Spinal cord (tissue), 10 donors: ENCODE measurements at places on chromosomes 1 and 21. TPM values are rescaled to one million over a fixed set of nuclear protein-coding genes. Genes with fewer than 3 reads are reported as not detected.

The CSMD2 gene
- 16.0 TPM for total RNA-seq

DNA sequence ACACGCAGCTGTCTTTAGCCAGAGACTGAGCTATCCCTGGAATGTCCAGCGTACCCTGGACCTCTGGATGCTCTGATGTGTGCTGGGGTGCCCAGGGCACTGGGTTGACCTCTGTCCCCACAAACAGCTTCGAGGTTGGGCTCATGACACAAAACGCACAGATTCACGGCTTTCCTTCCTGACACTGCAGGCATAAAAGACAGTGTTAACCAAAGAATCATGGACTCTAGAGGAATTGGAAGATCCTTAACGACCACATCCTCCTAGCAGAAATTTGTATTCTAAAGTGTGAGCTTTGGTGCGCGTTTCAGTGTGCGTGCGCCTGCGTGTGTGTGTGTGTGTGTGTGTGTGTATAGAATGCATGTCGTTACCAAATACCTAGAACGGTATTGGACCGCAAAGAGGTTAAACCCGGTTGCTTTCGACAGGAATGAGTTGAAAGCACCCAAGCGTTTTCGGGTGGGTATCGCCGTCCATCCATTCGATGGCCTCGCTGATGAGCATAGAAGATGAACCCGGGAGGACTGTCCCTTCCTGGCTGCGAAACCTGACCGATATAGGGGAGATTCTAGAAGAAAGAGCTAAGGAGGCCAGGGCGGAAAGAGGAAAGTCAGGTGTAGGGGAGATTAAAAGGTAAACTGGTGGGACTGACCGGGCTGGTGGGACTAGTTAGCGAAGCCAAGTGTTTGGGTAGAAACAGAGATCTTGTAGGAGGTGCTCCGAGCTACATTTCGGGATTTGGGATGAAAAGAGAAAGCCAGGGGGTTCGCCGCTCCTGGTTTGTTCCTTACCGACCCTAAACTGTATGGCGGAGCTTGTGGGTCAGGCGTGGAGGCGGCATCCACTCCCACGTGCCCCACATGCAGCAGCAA is 6.8 kb upstream of the LHX9 start:
- peaks cover 100% of the 10 kb centered on the region for H3K27me3 ChIP-seq
- no peak overlapping the region for H3K4me3 ChIP-seq
- no peak for DNase-seq
- no peak overlapping the region for H3K27ac ChIP-seq
- H3K36me3 ChIP-seq: no peaks in the 10 kb centered on the region

DNA sequence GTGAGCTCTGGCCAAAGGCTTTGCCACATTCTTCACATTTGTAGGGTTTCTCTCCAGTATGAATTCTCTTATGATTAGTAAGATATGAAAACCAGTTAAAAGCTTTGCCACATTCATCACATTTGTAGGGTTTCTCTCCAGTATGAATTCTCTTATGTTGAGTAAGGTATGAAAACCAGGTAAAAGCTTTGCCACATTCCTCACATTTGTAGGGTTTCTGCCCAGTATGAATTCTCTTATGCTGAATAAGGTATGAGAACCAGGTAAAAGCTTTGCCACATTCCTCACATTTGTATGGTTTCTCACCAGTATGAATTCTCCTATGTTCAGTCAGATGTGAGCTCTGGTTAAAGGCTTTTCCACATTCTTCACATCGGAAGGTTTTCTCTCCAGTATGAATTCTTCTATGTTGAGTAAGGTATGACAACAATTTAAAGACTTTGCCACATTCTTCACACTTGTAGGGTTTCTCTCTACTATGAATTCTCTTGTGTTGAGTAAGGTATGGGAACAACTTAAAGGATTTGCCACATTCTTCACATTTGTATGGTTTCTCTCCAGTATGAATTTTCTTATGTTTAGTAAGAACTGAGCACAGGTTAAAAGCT is 20.7 kb downstream of the ZNF695 start:
- no peak overlapping the region for H3K4me3 ChIP-seq
- no peak overlapping the region for H3K27ac ChIP-seq
- no peaks in the 10 kb centered on the region for H3K4me1 ChIP-seq
- DNase-seq: no peak
- H3K27me3 ChIP-seq: no peaks in the 10 kb centered on the region

The PLOD1 gene
- 108 TPM for total RNA-seq

The SCAF4 gene
- 10.9 TPM for total RNA-seq

DNA sequence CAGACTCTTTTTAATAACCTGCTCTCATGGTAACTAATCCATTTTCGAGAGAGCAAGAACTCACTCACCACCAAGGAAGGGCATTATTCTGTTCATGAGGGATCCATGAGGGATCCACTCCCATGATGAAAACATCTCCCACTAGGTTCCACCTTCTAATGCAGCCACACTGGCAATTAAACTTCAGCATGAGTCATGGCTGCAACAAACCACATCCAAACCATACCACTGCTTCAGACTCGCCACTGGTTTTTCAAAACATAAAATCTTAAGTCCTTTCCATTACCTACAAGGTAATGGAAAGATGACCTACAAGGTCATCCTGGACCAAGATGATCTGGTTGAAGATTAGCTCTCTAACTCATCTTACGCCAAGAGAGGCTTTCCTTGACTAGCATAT is 405.1 kb downstream of the VAV3 start:
- no peaks in the 10 kb centered on the region for H3K4me1 ChIP-seq
- no peak overlapping the region for H3K27ac ChIP-seq
- no peaks in the 10 kb centered on the region for H3K27me3 ChIP-seq

GRCh38 chr1:102834688-102835320 is 273.5 kb downstream of the COL11A1 start:
- H3K4me3 ChIP-seq: no peak overlapping the region
- DNase-seq: no peak
- no peaks in the 10 kb centered on the region for H3K36me3 ChIP-seq
- no peaks in the 10 kb centered on the region for H3K27me3 ChIP-seq
- H3K27ac ChIP-seq: no peak overlapping the region

DNA sequence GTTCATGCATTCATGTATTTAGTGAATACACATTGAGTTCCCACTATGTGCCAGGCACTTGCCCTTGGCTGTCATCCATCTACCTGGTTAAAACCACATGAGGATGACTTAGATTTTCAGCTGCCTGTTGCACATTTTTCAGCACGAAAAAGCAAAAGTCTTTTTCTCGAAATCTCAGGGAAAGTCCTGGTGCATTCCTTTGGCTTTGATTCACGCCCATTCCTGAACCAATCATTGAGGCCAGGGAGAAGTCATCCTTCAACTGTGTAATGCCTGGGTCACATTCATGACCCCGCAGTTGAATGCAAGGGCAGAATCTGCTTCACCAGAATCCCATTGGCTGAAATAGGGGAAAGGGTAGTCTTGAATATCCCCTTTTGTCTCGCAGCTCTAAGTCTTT is 84.4 kb downstream of the RNF220 start:
- H3K36me3 ChIP-seq: no peaks in the 10 kb centered on the region
- H3K27ac ChIP-seq: no peak overlapping the region
- H3K4me3 ChIP-seq: no peak overlapping the region
- H3K27me3 ChIP-seq: peaks cover 6% of the 10 kb centered on the region
- no peak for DNase-seq
- H3K4me1 ChIP-seq: peaks cover 5% of the 10 kb centered on the region

DNA sequence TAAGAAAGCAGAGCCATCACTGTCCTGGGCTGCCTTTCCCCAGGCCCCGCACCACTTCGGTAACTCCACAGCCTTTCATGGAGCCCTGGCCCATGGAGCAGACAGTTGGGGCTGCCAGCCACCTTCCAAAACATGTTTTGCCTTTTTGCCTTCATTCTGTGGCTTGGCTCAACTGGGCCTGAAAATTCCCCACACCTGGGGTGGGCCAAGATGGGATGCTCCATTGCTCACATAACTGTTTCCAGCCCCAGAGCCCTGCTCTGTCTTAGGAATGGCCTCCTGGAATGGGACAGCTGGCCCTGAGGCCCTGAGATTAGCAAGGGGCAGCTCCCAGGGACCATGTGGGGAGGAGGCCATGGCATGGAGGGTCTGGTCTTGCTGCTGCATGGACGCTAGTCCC is 10.9 kb upstream of the PRELP start:
- no peaks in the 10 kb centered on the region for H3K36me3 ChIP-seq
- no peak for DNase-seq
- no peaks in the 10 kb centered on the region for H3K27me3 ChIP-seq
- H3K27ac ChIP-seq: peak overlapping the region; percentile 87

The RIIAD1 gene
- 5.2 TPM for total RNA-seq
